Esophagus muscularis mucosa (tissue), 4 donors: ENCODE measurements at places on chromosomes 2 and 18. TPM values are rescaled to one million over a fixed set of nuclear protein-coding genes. Genes with fewer than 3 reads are reported as not detected.
A peak's percentile ranks its signal among the peaks of the same experiment; 100 is the strongest.

DNA sequence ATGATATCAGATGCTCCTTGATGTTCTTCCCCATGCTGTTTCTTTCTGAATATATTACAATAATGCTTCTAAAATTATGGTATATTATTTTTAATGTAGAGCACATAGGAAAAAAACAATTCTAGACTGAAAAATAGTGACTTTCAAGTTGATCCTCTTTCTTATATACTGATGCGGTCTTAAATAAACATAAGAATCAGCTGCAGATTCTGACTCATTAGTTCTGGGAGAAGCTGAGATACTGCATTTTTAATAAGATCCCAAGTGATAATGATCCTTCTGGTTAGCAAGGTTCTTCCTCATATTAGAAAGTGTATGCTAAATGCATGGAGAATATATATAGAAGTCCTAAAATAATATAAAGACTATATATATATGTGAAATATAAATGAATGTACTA, 124.9 kb downstream of the XIRP2 start:
- no peaks in the 10 kb centered on the region for H3K27me3 ChIP-seq
- no peaks in the 10 kb centered on the region for H3K4me1 ChIP-seq
- no peak overlapping the region for H3K4me3 ChIP-seq
- no peak for DNase-seq

CD302 gene
- 38.7 TPM for total RNA-seq

DNA sequence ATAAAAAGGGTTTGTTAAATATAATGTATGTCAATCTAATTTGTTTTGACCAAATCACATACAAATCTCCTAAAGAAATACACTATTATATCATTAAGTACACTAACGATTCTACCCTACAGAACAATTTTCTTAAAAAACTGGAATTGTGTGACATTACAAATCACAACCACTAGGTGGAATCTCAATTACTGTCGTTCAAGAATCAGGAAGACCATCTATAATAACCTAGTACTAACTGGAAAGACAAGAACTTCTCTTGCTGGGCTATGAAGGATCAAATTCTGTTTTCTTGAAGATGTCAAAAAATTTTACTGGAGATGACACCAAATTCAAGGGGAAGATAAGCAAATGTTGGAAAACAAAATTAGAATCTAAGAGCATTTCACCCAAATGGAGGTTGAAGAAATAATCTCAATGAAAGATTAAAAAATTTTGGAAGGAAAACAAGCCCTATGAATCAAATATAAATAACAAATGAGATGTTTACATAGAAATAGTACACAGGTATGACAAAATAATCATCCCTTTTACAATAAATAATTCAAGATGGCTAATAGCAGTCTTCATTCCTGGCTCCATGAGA, 110.9 kb downstream of the STK39 start:
- DNase-seq = no peak
- H3K27ac ChIP-seq = no peak overlapping the region
- no peak overlapping the region for H3K4me3 ChIP-seq
- peaks cover 3% of the 10 kb centered on the region for H3K4me1 ChIP-seq

DNA sequence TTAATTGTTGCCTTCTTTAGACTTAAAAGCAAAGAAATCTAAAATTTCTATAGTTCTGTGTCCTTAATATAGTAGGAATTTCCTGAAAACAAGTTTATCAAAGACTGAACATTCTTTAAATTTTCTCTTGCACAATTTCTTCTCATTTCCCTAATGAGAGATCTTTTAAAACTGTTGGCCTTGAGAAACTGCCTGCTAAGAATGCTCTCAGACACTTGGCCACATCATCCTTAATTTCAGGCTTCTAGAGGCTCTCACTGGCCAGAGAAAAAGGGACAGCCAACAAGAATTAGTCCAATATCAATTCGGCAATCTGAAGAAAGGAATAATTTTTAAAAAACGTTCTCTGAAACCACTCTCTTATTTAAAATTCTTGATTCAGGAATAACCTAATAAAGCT, 167.0 kb upstream of the CREB1 start:
- H3K27ac ChIP-seq = no peak overlapping the region
- no peak overlapping the region for H3K4me3 ChIP-seq

PRSS56 gene
- not detected for total RNA-seq

ASPRV1 gene
- total RNA-seq = 1.5 TPM

DNA sequence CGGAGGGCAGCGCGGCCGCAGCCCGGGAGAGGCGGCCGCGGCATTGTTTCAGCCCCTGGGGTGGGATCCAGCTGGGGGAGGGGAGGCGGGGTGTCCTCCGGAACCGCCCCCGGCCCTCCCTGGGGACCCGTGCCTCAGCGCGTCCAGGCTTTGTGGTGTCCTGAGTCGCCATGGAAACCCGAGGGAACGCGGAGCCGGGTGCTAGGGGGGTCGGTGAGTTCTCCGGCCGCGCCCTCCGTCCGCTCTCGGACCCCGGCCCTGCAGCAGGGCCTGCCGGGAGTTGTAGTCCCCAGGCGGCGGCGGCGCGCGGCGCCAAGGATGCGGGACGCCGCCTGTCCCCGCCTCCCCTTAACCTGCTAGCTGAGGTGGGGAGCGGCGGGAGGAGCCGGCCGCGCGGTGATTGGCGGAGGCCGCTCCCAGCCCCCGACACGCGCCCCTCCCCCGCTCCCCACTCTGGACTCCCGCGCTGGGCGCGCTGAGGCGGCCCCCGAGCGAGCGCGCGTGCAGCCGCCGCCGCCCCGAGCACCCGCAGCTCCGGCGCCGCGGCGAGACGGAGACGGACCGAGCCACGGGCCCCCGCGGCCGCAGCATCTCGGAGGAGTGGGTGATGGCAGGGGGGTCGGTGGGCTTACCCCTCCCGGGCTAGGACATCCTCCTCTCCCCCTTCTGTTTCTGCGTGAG, at the start of gene DPYSL5:
Gene DPYSL5, plus strand, starts transcription at position 478 of the 681 bp plus-strand sequence. CDS start 50,368 bp downstream, outside the sequence.
- H3K4me3 ChIP-seq = peak within 1 kb of the TSS; percentile 50
- H3K36me3 ChIP-seq = no peaks in the 10 kb centered on the region
- peaks cover 97% of the 10 kb centered on the region for H3K27me3 ChIP-seq
- peak; percentile 53 for DNase-seq
- peaks cover 42% of the 10 kb centered on the region for H3K4me1 ChIP-seq

GRCh38 chr2:234181121-234181520, 130.6 kb downstream of the SPP2 start:
- H3K4me1 ChIP-seq = no peaks in the 10 kb centered on the region
- peaks cover 5% of the 10 kb centered on the region for H3K27me3 ChIP-seq
- no peak overlapping the region for H3K4me3 ChIP-seq
- no peak for DNase-seq
- no peak overlapping the region for H3K27ac ChIP-seq

DNA sequence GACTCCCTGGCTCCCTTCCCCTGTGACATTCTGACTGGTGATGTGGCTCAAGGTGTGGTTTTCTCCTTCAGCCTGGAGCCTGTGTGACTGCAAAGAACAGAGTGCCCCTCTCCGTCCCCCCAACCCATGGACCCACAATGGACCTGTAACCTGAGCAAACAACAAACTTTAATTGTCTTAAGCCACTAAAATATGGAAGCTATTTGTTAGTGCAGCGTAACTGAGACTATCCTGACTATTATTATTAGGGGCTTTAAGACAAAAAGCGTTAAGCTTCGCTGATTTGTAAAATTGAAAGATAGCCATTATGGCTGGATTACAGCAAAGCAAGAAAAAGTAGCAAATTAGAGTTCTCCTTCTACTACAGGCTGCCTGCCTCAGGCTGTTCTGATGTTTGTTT, 426.9 kb downstream of the STK39 start:
- no peaks in the 10 kb centered on the region for H3K27me3 ChIP-seq
- H3K4me3 ChIP-seq = no peak overlapping the region
- no peaks in the 10 kb centered on the region for H3K36me3 ChIP-seq
- no peak for DNase-seq

GRCh38 chr2:177340158-177340557, 52.4 kb upstream of the AGPS start:
- no peak overlapping the region for H3K4me3 ChIP-seq
- no peaks in the 10 kb centered on the region for H3K27me3 ChIP-seq
- peaks cover 10% of the 10 kb centered on the region for H3K36me3 ChIP-seq
- no peak for DNase-seq
- H3K4me1 ChIP-seq = no peaks in the 10 kb centered on the region

DNA sequence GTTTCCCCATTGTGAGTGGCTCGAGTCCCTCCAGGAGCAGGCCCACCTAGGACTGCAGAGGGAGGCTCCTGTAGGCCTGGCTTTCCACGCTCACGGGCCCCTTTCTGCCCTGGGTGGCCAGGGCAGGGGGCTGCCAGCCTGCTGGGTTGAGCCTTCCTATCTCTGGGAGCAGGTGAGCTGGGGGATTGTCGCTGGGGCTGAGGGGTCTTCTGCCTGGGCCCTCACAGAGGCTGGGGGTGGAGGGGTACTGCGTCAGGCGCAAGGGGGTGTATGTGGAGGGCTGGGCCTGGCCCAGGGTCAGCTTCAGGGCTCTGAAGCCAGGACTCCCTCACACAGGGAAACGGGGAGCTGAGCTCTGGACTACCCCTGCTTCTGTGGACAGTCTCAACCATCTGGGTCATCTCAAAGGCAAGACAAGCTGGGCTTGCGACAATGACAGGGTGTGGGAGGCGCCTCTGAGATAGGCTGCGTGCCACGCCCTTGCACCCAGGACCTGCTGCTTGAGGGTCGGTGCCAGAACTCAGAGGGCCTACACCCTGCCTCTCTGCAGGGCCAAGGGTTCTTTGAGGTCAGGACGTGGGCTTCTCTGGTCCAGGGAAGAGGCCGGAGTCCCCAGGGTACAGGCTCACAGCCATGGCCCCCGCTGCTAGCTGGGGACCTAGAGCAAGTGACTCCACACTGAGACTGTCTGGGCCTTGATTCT, 206.1 kb downstream of the TWIST2 start:
- H3K27ac ChIP-seq = no peak overlapping the region
- H3K4me1 ChIP-seq = no peaks in the 10 kb centered on the region
- no peaks in the 10 kb centered on the region for H3K27me3 ChIP-seq

CHAC2 gene
- total RNA-seq = 2.2 TPM

GRCh38 chr2:212097001-212097400, 441.6 kb downstream of the ERBB4 start:
- H3K27ac ChIP-seq = no peak overlapping the region
- no peaks in the 10 kb centered on the region for H3K4me1 ChIP-seq
- H3K27me3 ChIP-seq = no peaks in the 10 kb centered on the region

- peaks cover 34% of the 10 kb centered on the region for H3K36me3 ChIP-seq
- no peak overlapping the region for H3K27ac ChIP-seq
- DNase-seq = no peak
- H3K4me1 ChIP-seq = no peaks in the 10 kb centered on the region
- no peak overlapping the region for H3K4me3 ChIP-seq
Measured at GRCh38 chr2:152761214-152761613, 42.8 kb downstream of the ARL6IP6 start.

GRCh38 chr2:159803235-159803962, 5.4 kb upstream of the CD302 start:
- no peak overlapping the region for H3K27ac ChIP-seq
- DNase-seq = no peak
- H3K27me3 ChIP-seq = no peaks in the 10 kb centered on the region
- no peaks in the 10 kb centered on the region for H3K4me1 ChIP-seq
- H3K36me3 ChIP-seq = no peaks in the 10 kb centered on the region

GRCh38 chr2:36597003-36597531, 901 bp downstream of the FEZ2 start:
- peak overlapping the region; percentile 99 for H3K4me3 ChIP-seq
- H3K4me1 ChIP-seq = peaks cover 38% of the 10 kb centered on the region
- H3K36me3 ChIP-seq = no peaks in the 10 kb centered on the region

CNGA3 gene
- total RNA-seq = 2.5 TPM
